Activated naive CD4-positive, alpha-beta T cell treated with Interleukin-2 at 50 U/mL for 16 hours (primary cell): ENCODE measurements at places on chromosomes 5 and 9.

GRCh38 chr5:143017541-143017940, 247.4 kb downstream of the ARHGAP26 start:
- DNase-seq: no peak

DNA sequence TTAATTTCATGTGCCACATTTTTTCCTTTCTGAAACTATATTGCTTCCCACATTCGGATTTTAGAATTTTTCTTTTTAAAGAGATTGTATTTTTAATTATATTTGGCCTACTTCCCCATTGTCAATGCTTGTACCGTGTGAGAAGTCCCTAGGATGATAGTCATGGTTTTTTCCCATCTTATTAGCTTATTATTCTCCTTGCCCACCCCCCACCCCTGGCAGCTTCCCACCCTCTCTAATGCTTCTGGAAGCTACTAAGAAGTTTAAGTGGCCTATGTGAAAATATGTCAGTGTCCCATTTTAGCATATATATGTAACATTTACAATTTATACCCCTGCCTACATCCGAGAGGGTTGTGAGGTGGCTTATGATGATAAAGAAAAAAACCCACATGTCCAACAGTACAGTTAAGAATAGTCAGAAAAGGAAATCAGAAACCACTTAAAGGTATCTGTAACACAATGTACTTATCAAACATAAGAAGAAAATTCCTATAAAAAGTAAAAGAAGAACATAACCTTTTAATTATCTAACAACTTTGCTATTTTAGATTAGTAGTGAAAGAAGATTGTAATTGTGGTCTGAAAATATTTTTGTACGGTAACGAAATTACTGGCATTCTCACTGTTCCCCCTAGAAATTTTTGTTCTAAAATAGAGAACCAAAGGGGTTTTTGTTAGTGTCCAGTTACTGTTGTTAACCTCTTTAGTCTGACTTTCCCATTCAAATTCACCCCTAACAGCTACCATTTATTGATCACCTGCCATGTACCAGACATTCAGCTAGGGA, 62.1 kb downstream of the SLC44A1 start:
- DNase-seq: no peak

DNA sequence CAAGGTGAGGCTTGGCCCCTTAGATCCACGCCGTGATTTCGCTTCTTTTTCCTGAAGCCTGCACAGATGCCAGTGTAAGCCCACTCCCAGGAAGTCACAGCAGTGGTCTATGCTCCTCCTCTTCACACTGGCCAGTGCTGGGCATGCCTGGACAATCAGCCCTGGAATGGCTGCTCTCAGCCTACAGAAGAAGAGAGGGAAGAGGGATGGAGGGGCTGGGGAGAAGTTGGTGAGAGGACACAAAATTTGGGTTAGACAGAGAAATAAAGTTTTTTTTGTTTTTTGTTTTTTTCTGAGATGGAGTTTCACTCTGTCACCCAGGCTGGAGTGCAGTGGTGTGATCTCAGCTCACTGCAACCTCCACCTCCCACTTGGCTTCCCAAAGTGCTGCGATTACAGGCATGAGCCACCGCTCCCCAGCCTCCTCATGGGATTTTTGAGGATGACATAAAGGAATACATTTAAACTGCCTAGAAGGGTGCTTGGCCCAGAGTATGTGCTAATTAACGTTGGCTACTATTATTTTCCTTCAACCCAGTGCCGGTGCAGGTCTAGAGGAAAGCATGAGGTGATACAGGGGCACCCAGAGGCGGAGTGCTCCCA, 830 bp downstream of the S100Z start:
- DNase-seq: no peak

GRCh38 chr9:128022886-128023285, 42.1 kb upstream of the EEIG1 start:
- no peak for DNase-seq

- DNase-seq: no peak
These were observed 706.6 kb upstream of the ZNF608 start for GRCh38 chr5:125452991-125453390.

DNA sequence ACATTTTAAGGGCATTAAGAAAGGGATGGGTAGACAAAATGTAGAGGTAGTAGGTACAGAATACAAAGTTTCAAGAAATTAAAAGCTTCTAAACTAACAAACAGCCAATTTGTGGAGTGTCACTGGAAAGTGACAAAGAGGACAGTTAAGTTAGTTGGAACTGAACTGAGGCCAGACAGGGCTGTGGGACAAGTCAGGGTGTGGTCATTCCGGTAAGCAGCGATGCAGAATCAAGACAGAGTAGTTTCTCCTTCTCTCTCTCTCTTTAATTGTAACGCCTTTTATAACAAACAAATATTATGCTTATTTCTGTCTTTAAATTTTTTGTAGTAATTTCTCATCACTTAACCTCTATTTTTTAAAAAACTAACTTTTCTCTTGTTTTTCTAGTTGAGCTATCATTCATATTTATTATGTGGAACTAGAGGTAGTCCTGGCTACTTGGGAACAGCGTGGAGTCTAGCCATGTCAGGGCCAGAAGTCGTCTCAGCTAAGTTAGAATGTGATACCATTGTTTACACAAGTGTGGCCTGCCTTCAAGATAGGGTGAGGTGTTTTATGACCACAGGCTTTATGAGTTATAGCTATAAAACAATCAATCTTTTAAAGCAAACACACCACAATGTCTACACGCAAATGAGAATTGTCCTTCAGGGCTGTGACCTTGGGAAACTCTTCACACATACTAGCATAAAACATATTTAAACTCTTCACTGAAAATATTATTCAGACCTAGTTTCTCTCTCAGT, 115.3 kb upstream of the CDKN2B start:
- DNase-seq: no peak

GRCh38 chr9:72006501-72006900, 53.9 kb downstream of the C9orf57 start:
- no peak for DNase-seq

GRCh38 chr5:652023-652515, 39.9 kb downstream of the CEP72 start:
- DNase-seq: no peak

DNA sequence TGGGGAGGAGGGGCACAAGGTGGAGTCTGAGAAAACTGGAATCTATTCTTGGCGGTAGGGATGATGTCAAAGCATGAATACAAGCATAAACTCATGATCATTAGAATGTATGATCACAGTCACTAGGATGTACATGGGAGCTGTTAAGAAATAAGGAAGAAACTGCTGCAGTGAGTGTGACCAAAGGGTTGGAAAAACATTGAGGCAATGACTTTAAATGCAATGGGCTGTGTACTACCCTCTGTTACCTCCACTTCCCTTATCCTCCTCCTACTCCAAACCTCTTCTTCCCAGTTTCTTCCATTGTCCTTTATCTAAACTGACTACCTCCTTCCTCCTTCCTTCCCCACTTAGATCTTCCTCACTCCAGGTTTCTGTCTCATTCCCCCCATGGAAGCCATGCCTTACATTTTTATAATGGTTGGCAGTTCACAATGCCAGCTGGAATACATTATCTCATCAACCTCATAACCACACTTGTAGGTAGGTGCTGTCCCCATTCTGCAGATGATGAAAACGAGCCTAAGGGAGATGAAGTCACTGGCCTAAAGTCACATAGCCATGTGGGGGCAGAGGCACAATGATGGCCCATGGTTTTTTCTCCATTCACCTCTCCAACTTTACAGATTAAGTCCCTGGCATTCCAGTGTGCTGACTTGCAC, 21.9 kb upstream of the TNFSF15 start:
- no peak for DNase-seq

DNA sequence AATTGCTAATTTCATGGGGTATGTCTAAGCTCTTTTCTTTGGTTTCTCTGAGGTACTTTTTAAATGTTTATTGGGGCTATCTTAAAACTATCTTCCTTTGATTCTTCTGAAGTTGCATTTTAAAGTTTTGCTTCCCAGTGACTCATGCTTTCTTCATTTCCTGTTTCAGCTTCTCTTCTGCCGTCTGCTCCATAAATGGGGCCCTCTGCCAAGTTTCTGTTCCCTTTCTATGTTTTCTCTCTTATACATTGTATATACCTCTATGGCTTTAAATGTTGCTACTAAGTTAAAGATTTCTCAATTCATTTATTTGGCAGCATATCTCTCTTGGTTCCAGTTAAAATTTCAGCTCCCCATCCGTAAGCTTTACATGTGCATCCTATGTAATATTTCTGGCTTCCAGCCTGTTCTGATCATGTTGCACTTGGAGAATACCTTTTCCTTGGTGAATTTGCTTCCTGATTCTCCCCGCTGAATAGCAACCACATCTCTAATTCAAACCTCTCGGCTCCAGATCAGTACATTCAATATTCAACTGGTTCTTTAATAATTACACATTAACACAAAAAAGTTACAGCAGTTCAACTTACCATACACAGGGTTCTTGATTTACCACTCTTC, 125.3 kb downstream of the ST8SIA4 start:
- no peak for DNase-seq

- no peak for DNase-seq
These were observed 849 bp upstream of the IFT74 start for GRCh38 chr9:26955222-26955903.

DNA sequence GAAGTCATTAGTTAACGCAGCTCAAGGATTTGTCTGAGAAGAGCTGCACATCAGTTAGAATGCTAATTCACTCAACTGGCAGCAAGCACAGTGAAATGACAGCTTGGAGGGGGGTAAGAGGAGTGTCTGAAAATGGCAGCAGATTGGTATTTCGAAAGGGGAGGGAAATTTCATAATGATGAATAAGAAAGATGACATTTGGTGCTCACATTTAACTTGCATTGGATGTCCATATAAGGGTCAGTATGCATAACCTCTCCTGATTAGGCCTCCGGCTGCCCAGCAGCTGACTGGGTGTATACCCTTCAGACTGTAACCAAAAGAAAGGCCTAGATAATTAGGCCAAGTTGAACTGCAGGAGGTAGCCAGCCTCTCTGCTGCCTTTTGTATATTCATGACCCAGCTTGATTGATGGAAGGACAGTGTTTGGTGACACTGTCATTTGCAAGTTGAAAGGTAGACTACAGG, 131.0 kb downstream of the PBX3 start:
- DNase-seq: no peak

- DNase-seq: no peak
These were observed 411.5 kb downstream of the PLK2 start for GRCh38 chr5:58048185-58048925.

GRCh38 chr5:98816582-98817222, 43.2 kb downstream of the RGMB start:
- no peak for DNase-seq

- no peak for DNase-seq
These were observed 302.1 kb upstream of the IRX4 start for GRCh38 chr5:2184563-2185540.

DNA sequence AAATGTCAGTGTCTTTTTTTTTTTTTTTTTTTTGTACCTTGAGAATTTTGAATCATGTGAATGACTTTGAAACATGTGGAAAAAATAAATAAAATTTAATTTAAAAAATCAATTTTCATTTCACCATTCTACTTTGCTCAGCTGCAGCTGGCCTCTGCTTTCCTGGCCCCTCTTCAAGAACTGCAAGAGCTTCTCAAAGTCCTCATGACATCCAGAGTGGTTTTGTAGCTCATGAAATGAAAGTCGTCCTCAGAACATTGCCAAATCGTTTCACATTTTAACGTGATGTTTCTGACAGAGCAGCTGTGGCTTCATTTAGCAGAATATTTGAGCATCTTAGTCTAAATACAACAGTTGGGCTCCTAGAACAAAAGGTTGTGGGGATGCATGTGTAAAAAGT, 47.9 kb upstream of the TMEM215 start:
- no peak for DNase-seq

GRCh38 chr5:162956570-162956969, 480.8 kb upstream of the CCNG1 start:
- DNase-seq: no peak

DNA sequence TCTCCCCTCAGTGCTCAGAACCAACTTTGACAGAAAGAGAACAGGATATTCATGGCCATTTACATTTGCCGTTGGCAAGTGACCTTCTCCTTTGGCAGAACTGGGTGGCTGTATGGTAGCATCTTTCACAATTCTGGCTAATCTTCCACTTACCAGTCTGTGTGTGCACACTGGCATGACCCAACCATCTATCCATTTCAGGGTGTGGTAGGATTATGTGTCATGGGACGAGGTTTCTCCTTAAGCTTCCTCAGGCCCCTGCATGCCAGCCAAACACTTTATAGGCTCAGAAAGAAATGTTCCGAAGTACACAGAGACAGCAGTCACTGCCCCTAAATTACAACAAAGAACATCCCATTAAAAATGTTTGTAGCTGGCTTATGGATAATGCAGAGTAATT, 497.1 kb downstream of the NFIB start:
- no peak for DNase-seq

DNA sequence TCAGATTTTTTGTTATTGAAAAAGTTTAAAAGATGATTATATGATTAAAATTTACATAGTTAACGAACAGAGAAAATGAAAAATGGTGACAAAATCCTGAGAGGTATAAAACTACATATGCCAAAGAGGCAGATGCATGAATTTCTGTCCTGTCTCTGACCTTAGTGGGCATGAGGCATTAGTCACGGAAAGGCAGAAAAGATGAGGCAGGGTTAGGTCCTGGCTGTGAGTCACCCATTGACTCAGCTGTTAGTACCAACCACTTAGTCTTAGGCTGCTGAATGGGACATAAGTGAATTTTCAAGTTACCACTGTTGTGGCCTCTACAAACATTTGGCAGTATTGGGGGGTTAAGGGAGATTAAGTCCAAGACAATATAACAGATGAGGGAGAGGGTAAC, 33.1 kb downstream of the RASA1 start:
- peak; percentile 52 for DNase-seq

DNA sequence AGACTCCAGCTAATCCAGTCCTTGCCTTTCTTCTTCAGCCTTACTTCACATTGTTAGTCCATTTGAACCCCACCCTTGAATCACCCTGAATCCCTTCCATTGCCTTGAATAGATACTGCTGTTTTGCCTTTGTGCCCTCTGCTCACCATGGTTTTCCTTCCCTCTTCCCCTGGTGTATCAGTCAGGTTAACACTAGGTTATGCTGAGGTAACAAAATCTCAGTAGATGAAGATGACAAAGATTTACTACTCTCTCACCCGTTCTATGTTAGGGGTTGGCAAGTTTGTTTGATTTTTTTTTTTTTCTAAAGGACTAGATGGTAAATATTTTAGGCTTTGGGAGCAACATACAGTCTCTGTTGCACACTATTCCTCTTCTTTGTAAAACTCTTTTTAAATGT, 3.3 kb upstream of the VLDLR start:
- DNase-seq: no peak
